ENCODE measurements at places on chromosomes 5 and 9. TPM values are rescaled to one million over a fixed set of nuclear protein-coding genes. Genes with fewer than 3 reads are reported as not detected.

DNA sequence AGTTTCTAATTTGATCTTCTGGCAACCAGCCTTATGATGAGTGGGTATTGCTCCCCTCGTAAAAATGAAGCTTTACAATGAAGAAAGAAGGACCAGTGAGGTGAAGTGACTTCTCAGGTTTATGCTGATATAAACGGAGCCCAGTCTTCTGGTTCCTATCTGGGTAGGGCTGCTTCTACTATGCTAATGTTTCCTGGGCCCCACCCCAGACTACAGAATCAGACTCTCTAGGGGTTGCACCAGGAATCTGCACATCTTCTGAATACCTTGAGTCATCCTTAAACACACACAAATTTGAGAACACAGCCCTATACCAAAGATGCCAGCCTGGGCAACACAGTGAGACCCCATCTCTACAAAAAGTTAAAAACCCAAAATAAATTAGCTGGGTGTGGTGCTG, 16.2 kb downstream of the BTF3 start:
- H3K27me3 ChIP-seq: no peaks in the 10 kb centered on the region
- H3K36me3 ChIP-seq: no peaks in the 10 kb centered on the region
- no peak for DNase-seq
- H3K27ac ChIP-seq: no peak overlapping the region
- no peak overlapping the region for H3K4me3 ChIP-seq

Gene MLANA
- polyA plus RNA-seq: not detected

Gene SLC45A2
- not detected for polyA plus RNA-seq

- H3K36me3 ChIP-seq: no peaks in the 10 kb centered on the region
- H3K27me3 ChIP-seq: no peaks in the 10 kb centered on the region
- H3K27ac ChIP-seq: no peak overlapping the region
- no peak overlapping the region for H3K4me3 ChIP-seq
- DNase-seq: no peak
Measured at GRCh38 chr5:114977979-114978573, 191.6 kb downstream of the TRIM36 start.

Gene PTGS1
- 17.9 TPM for polyA plus RNA-seq

Gene TYRP1
- not detected for polyA plus RNA-seq

DNA sequence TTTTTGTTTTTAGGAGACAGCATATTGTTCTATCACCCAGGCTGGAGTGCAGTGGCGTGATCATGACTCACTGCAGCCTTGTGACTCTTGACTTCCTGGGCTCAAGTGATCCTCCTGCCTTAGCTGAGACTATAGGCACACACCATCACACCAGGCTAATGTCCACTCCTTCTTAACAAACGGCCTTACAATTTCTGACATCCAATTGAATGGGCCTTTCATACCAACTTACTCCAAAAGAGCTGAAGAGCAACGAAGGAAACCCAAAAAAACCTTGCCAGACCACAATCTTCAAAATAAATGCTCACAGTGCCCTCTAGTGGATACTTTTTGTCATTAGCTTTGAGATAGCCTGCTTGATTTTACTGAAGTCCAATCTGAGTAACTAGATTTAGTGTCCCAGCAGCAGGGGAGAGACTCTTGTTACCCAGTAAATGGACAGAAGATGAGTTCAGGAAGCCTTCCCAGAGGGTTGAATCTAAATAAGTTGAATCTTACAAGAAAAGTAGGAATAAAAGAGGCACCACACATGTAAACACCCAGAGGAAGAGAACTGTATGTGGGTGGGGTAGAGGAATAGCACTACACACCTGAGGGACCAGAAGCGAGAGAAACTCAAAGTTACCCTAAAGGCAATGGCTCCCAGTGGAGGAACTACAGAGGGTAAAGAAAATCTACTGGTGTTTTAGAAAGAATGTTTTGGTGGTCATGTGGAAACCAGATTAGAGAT, 9.3 kb downstream of the ZNF622 start:
- no peak overlapping the region for H3K4me3 ChIP-seq
- H3K27me3 ChIP-seq: no peaks in the 10 kb centered on the region

DNA sequence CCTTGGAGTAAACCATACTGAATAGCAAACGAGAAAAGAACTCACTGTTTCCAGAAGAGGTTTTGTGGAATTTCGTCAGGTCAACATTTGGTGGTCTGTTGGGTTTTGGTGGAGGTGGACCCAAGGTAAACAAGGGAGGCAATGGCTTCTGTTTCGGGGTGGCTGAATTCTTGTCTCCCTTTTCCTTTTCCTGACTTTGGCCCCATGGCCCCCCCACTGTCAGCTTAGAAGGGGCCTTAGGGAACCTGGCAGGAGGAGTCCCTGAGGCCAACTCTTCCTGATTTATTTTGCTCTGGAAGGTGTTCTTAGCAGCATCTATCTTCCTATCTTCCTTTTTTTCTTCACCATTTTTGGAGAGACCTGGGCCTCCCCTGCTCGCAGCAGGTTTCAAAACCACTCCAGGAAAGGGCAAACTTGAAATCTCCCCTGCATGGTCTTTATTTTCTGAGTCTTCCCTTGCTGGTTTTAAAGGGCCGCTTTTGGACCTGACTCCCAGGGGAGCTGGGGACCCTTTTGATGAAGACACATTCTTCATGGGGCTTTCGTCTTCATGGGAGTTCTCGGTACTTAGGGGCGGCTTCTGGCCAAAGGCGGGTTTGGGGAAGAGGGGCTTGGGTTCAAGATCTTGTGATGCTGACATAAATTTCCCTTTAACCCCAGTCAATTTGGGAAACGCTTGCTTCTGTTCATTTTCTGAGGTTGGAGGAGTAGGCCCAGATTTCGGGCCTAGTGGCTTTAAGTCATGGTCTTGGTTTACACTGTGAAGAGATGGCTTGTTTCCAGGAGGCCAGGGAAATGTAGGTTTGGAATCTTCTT, 17.4 kb downstream of the FYB1 start:
- peaks cover 86% of the 10 kb centered on the region for H3K4me1 ChIP-seq
- H3K27me3 ChIP-seq: no peaks in the 10 kb centered on the region
- no peak for DNase-seq
- H3K36me3 ChIP-seq: peaks cover 56% of the 10 kb centered on the region
- peak overlapping the region; percentile 55 for H3K27ac ChIP-seq

Gene PCDHB13
- not detected for polyA plus RNA-seq

DNA sequence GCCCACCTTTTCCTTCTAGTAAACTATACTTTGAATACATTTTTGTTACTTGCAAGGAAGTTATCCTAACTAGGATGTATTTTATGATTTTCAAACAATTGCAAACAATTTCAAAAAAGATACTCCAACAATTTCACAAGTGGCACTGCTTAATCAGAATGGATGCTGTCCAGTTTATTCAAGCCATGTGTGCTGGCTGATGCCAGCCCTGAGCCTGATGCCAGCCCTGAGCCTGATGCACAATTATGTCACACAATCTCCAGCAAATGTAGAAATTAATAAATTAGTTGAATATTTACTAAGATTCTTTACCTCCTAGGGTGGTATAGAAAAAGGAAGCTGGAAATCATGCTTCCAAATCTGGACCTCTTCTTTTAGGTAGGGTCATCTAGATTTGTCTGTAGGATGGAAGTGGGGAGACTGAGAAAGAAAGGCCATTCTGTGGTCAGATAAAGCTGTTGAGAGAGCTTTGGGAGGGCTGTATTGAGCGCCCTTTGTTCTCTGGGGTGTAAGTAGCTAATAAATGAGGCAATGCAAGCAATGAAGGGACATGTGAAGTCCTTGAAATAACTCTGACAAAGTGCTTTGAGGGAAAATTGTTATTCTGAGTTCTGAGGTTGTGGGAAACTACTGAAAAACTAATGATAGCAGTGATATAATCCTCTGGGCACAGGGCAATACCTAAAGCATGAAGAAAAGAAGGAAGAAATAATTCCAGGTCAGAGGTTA, 5.8 kb upstream of the C6 start:
- H3K36me3 ChIP-seq: no peaks in the 10 kb centered on the region
- no peaks in the 10 kb centered on the region for H3K4me1 ChIP-seq
- H3K4me3 ChIP-seq: no peak overlapping the region

GRCh38 chr5:43802119-43802518, 199.1 kb downstream of the NNT start:
- H3K27me3 ChIP-seq: no peaks in the 10 kb centered on the region
- no peak overlapping the region for H3K4me3 ChIP-seq
- H3K36me3 ChIP-seq: no peaks in the 10 kb centered on the region
- DNase-seq: no peak
- no peaks in the 10 kb centered on the region for H3K4me1 ChIP-seq

Gene ADAMTS19
- not detected for polyA plus RNA-seq

Gene PCDHB15
- polyA plus RNA-seq: not detected

GRCh38 chr9:119003882-119004617, 365.2 kb downstream of the BRINP1 start:
- no peaks in the 10 kb centered on the region for H3K36me3 ChIP-seq
- no peak overlapping the region for H3K4me3 ChIP-seq
- H3K4me1 ChIP-seq: no peaks in the 10 kb centered on the region
- H3K27ac ChIP-seq: no peak overlapping the region

GRCh38 chr5:17203329-17204132, 13.9 kb upstream of the BASP1 start:
- no peak overlapping the region for H3K4me3 ChIP-seq
- peak; percentile 53 for DNase-seq
- no peaks in the 10 kb centered on the region for H3K4me1 ChIP-seq
- no peak overlapping the region for H3K27ac ChIP-seq
- no peaks in the 10 kb centered on the region for H3K36me3 ChIP-seq

- H3K4me3 ChIP-seq: no peak overlapping the region
- H3K27me3 ChIP-seq: no peaks in the 10 kb centered on the region
- H3K27ac ChIP-seq: no peak overlapping the region
- no peaks in the 10 kb centered on the region for H3K4me1 ChIP-seq
Measured at GRCh38 chr5:114237766-114238165, 124.1 kb upstream of the KCNN2 start.

DNA sequence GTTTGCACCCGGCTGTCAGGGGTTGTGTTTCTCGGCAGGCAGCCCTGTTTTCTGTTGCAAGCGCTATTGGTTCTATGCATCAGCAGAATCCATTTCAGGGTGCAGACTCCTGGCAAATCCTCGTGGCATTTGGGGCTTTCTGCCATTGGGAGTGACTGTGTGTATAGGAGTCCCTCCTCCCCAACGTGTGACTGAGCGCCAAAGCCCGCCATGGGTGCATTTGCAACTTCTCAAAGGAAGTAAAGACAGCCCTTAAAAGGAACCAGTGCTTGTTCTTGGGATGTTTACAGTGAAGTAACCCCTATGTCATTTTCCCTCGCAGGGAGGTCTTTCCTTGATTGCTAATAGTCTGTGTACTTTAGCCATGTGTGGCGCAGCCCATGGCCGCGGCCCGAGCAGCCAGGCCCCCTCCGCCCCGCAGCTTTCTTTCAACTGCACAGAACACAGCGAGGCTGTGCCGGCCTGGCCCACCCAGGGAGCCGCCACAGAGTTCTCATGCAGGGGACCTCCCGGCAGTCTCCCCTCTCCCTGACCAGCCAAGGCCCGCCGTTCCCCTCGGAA, 175.6 kb downstream of the HSD17B3 start:
- H3K4me1 ChIP-seq: peaks cover 10% of the 10 kb centered on the region
- H3K27me3 ChIP-seq: no peaks in the 10 kb centered on the region
- H3K4me3 ChIP-seq: no peak overlapping the region
- no peak overlapping the region for H3K27ac ChIP-seq

DNA sequence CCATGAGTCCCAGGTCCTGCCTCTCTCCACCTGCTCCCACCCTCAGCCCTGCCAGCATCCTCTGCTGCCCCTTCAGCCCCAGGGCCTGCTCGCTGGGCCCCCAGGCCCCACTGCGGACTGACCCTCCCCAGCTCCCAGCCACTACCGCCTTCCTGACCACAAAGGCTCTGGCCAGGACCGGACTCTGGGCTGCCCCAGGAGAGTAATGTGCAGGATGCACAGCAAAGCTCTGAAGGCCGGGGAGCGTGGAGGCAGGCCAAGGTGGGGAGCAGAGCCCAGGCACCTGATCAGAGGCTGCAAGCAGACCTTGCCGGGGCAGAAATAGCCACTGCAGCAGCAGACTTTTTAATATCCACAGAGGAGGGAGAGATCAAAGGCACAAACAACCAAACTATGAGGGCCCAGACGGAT, 27.9 kb downstream of the IPPK start:
- no peaks in the 10 kb centered on the region for H3K27me3 ChIP-seq
- H3K27ac ChIP-seq: no peak overlapping the region
- no peak overlapping the region for H3K4me3 ChIP-seq

Gene PCDHB5
- polyA plus RNA-seq: not detected

- H3K36me3 ChIP-seq: no peaks in the 10 kb centered on the region
- H3K4me1 ChIP-seq: no peaks in the 10 kb centered on the region
- DNase-seq: peak; percentile 2
- H3K27ac ChIP-seq: no peak overlapping the region
- no peak overlapping the region for H3K4me3 ChIP-seq
Measured at GRCh38 chr5:77590347-77590746, 48.2 kb downstream of the OTP start.

Gene ARHGEF37
- polyA plus RNA-seq: not detected

Gene STPG3
- not detected for polyA plus RNA-seq

- no peak for DNase-seq
- H3K4me3 ChIP-seq: no peak overlapping the region
- H3K36me3 ChIP-seq: peaks cover 4% of the 10 kb centered on the region
- no peak overlapping the region for H3K27ac ChIP-seq
- H3K27me3 ChIP-seq: no peaks in the 10 kb centered on the region
- H3K4me1 ChIP-seq: peaks cover 4% of the 10 kb centered on the region
Measured at GRCh38 chr9:137683262-137683864, 64.6 kb downstream of the EHMT1 start.

- no peak overlapping the region for H3K27ac ChIP-seq
- H3K4me3 ChIP-seq: no peak overlapping the region
- H3K4me1 ChIP-seq: no peaks in the 10 kb centered on the region
- no peak for DNase-seq
Measured at GRCh38 chr5:18772475-18772874, 1138.2 kb downstream of the TAF11L14 start.

Gene SLC6A18
- polyA plus RNA-seq: not detected

DNA sequence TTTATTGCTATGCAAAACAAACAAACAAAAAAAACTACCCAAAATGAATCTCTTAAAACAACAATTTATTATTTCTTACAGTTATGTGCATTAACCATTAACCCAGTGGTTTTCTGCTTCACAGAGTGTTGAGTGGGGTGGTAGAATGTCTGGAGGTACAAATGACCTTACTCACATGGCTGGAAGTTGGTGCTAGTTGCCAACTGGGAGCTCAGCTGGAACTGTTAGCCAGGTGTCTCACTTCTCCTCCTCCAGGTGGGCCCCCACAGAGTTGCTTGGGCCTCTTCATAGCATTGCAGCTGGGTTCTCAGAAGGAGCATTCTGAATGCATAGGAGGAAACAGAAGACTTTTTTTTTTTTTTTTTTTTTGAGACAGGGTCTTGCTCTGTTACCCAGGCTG, 10.5 kb upstream of the B4GALT1 start:
- DNase-seq: no peak
- no peaks in the 10 kb centered on the region for H3K27me3 ChIP-seq
- H3K4me3 ChIP-seq: no peak overlapping the region
- no peak overlapping the region for H3K27ac ChIP-seq
- H3K4me1 ChIP-seq: no peaks in the 10 kb centered on the region
- H3K36me3 ChIP-seq: no peaks in the 10 kb centered on the region
